Mucosa of gallbladder (tissue), 1 donor: ENCODE measurements at places on chromosomes 5 and 9. TPM values are rescaled to one million over a fixed set of nuclear protein-coding genes. Genes with fewer than 3 reads are reported as not detected.

BAAT gene
- 117 TPM for total RNA-seq

DNA sequence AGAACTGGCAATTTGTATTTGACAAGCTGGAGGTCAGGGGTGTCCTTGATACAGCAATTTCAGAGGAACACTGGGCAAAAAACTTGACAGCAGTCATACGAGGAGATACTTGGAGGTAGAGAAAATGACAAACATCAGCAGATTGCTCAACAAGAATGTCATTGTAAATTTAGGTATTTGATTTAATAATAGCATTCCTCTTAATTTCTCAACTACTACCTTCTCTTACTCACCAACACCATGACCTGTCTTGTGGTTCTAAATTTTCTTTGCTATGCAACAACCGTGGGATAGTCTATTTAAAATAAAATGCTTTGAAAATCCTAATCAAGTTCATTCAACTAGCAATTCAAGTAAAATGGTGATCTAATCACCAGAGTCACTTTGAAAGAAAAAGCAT lies 128.4 kb downstream of the DNAH5 start:
- no peak for DNase-seq

- DNase-seq, result no peak
These were observed 5.5 kb downstream of the C7 start for GRCh38 chr5:40914835-40915234.

C5orf58 gene
- 0.52 TPM for total RNA-seq

GRCh38 chr9:95406121-95406520 lies 88.6 kb upstream of the FANCC start:
- DNase-seq, result no peak

GRCh38 chr5:141795421-141795820 lies 82.8 kb downstream of the PCDH1 start:
- no peak for DNase-seq

TAF11L14 gene
- total RNA-seq, result not detected

DNA sequence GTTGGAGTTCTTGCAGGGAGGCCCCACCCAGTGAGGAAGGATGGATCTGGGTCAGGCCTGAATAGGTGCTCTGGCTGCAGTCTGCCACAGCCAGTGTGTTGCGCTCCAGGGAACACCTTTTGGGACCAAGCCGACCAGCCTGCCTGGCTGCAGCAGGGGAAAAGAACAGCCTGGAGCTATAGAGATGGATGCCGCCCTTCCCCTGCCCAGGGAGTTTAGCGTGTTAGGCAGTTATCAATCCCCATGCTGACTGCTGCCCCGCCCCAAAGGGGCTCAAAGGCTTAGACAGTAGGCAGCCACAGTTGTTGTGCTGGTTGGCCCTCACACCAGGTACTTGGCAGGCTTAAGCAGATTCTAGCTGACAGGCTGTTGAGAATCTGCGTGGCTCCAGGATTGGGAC lies 153.4 kb upstream of the ADAMTS19 start:
- DNase-seq, result no peak

ALDH7A1 gene
- 42.6 TPM for total RNA-seq

GRCh38 chr5:23864786-23865185 lies 357.4 kb downstream of the PRDM9 start:
- no peak for DNase-seq

GRCh38 chr9:18639911-18640310 lies 166.0 kb downstream of the ADAMTSL1 start:
- no peak for DNase-seq

DNA sequence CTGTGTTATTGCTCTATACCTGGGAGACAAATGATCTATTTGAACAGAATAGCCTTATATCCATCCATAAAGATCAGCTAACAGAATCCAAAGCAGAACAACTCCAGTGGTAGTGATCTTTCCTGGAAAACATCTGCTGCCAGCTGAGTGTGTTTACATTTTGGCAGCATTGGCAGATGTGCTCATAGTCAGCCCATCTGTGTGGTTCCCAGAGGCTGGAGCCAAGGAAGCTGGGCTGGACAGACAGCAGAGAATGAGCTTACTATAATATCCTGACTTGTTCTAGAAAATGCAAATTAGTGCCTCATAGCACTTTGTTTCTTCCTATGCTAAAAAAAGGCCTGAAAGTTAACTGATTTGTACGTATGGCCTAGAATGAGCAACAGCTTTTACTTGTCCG lies 99.7 kb downstream of the ST8SIA4 start:
- no peak for DNase-seq
